ENCODE measurements at places on chromosomes 5 and 9.

DNA sequence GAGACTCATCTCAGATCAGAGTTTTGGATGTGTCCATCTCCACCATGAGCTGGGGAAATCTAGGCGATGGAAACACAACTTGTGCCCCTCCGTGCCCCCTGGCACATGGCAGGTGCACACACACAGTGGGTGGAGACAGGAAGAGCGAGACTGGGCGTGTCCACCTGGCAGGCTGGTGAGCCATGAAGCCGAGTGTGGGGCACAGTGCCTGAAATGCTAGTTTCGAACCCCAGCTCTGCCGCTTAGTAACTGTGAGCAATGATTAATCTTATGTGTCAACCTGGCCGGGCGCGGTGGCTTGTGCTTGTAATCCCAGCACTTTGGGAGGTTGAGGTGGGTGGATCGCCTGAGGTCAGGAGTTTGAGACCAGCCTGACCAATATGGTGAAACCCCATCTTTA lies 80.8 kb upstream of the RNU6ATAC start:
- no peak for DNase-seq

- no peak for DNase-seq
These were observed 5.7 kb upstream of the NIPAL4 start for GRCh38 chr5:157454273-157454672.

- DNase-seq = no peak
These were observed 1.4 kb upstream of the PJA2 start for GRCh38 chr5:109411149-109411514.

DNA sequence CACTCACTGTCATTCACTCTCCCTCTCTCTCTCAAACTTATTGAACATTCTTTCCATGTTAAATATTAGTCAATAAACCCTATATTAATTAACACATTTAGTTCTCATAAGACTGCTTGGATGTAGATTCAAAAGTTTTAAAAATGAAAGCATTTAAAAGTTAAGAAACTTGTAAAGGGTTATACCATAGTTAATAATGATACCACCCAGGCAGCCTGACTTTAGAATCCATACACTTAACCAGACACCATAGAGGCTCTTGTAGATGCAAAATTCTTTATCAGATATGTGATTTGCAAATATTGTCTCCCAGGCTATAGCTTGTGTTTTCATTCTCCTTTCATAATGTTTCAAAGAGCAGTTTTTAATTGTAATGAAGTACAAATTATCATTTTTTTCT lies 335.8 kb upstream of the ACTBL2 start:
- DNase-seq = no peak

- no peak for DNase-seq
These were observed 107.6 kb upstream of the PLCXD3 start for GRCh38 chr5:41617843-41618515.

DNA sequence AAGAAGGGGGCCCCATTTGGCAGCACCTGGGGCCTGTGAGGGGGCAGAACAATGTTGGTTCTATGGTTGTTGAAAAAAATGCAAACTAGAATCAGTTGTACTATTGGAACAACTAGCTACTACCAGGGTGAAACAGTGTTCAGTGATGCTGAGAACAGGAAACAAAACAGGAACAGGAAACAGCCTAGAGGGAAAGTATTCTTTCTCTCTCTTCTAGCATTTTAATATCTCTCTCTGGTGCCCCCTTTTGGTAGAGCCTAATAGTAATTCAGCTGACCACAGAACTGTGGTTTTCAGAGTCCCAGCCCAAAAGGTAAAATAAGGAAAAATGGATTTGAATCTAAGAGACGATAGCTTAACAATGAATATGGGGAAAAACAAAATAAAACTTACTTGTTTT lies 138.0 kb upstream of the KCNN2 start:
- DNase-seq = peak; percentile 21

DNA sequence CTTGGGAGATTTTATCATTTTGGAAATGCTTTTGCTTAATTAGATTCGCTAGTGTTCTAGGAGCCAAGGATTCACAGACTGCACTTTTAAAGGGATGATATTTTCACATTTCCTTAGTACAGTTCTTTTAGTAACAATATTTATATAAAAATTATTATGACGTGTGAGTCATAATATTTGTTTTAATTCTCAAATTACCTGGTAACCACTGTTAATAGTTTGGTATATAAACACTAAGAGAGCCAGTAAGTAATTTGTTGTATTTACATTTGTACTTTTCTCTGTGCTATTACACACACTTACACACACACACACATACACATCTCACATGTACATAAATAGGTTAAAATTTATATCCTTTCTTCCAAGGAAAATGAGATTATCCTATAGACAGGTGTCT lies 58.8 kb upstream of the RAD23B start:
- DNase-seq = no peak

- no peak for DNase-seq
These were observed 20.0 kb downstream of the SH3TC2 start for GRCh38 chr5:149042865-149043264.

DNA sequence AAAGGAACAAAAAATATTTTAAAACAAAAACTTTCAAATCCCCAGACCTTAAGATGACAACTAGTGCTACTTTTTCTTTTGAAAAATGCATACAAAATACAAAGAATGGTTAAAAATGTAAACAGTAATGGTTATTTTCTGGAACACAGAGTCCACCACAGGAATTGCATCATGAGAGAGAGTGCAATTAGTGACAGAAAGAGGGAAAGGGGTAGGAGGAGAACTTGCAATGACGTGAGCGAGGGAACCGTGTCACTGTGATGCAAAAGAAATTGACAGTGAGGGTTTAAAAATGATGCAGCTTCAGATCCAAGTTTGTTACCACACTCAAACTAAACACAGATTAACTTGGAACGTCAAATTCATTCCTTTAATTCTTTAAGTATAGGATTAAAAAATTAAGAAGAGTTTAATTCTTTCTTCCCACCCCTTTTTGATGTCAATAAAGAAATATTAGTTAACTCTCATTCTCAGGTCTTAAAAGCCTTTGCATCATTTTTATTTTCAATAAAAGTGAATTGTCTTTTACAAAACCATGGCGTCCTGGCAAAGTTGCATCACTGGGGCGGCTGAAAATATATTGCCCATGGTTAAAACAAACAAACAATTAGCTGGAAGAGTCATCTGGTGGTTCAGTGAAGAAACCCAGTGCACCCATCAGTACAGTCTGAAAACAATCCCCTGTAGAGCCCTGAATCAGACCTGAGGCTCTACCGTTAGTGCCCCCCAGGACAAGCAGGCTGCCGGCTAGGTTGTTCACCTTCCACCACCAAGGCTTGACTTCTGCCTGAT lies 39.5 kb downstream of the MACROH2A1 start:
- DNase-seq = no peak

GRCh38 chr5:155628346-155628745 lies 614.8 kb downstream of the KIF4B start:
- no peak for DNase-seq

GRCh38 chr5:6376974-6377520 lies 1.3 kb downstream of the MED10 start:
- no peak for DNase-seq

DNA sequence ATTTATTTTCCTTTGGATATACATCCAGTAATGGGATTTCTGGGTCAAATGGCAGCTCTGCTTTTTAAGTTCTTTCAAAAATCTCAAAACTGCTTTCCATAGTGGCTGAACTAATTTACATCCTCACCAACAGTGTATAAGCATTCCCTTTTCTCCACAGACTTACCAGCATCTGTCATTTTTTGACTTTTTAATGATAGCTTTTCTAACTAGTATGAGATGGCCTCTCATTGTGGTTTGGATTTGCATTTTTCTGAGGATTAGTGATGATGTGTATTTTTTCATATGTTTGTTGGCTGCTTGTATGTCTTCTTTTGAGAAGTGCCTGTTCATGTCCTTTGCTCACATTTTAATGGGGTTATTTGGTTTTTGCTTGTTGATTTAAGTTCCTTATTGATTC lies 90.0 kb upstream of the HMHB1 start:
- DNase-seq = no peak

DNA sequence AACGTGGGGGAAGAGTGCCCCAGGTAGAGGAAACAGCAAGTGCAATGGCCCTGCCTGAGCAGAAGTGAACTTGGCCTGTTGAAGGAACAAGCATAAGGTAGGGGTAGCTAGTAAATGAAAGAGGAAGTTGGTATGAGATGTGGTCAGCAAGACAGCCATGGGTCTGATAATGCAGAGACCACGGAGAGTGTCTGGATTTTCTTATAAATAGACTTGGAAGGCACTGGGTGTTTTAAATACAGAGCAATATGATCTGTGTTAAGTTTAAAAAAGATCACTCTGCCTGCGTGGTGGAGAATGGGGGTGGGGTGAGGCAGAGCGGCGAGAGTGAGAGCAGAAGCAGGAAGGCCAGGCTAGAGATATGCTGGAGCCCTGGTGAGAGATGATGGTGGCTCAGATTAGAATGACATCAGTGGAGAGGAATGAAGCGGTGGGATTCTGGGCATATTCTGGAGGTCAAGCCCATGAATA lies 4.2 kb downstream of the ADAM19 start:
- DNase-seq = no peak

GRCh38 chr5:94983861-94984535 lies 300.9 kb downstream of the MCTP1 start:
- no peak for DNase-seq

DNA sequence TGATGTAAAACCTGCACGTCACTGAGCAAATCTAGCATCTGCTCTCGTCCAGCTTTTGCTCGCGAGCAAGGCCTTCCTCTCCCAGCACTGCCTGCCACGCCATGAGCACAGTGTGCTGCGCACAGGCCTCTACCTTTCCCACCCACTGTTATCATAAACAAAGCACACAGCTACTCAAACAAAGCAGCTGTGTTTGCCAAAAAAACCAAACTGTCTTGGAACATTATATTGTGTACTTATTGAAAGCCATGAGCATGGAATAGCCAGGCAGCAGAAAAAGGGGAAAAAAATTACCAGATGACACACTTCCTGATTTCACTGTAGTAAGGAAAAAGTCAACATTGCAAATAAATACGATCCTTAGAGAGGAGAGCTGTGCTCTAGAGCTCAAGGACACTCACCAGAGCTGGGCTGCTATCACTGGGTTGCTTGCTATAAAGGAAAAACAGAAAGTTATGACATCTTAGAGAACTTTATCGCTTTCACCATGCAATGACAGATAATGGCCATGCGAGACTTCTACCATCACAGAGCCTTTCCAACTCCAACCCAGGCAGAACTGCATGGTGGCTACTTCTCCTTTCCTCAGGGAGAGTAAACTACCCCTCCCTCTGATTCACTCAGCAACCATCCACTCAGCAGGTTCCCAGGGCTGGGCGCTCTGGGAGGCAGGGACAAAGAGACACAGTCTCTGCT lies 69.6 kb downstream of the EPB41L4B start:
- no peak for DNase-seq

DNA sequence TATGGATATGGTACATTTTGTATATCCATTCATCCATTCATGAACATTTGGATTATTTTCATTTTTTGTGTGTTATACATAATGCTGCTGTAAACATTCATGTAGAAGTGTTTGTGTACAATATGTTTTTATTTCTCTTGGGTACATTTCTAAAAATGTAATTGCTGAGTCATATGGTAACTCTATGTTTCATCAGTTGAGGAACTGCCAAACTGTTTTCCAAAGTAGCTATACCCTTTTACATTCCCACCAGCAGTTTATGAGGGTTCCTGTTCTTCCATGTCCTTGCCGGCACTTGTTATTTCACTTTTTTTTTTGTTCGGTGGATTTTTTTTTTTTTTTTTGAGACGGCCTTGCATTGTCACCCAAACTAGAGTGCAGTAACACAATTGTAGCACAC lies 54.0 kb upstream of the MCCC2 start:
- DNase-seq = no peak

DNA sequence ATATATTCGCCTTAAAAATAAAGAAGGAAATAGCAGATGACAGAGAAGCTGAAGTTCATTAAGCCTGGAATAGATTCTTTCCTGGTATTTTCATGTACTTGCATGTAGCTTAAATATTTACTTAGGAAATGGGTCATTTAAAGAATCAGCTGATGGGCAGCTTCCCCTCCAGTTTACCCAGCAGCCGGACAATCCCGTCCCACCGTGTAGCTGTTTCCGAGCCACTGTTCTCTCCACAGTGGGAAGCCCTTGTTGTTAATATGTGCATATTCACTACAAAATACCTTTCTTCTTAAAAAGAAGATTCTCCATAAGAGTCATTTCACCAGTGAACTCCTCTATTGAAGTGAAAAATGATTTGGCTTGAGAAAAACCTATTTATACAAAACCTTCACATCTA lies 187.0 kb downstream of the FANCC start:
- peak; percentile 31 for DNase-seq

DNA sequence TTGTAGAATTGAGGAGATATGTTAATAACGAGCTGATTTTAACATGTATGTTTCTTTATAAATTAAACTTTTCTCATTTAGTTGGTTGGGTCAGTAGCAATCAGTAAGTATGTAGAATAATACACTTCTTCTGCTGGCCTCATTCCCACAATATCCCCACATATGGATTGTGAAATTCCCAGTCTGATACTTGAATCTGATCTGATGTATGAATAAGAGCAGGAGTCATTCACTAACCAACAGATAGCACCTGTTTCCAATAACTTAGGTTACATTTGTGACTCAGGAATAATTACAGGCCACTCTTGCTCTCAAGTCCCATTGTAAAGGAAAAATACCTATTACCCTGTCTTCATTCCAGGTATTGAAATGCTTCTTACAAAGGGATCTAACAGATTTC lies 23.9 kb downstream of the SLC36A1 start:
- no peak for DNase-seq

DNA sequence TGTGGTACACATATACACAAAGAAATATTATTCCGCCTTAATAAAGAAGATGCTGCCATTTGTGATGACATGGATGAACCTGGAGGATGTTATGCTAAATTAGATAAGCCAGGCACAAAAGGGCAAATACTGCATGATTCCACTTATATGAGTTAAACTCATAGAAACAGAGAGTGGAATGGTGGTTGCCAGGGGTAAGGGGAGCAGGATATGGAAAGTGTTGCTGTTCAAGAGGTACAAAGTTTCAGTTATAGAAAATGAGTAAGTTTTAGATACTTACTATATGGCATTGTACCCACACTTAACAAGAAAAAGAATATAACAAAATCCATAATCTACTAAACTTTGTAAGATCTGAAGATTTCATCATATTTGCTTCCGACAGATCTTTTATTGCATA lies 252.2 kb downstream of the SYK start:
- DNase-seq = no peak

GRCh38 chr9:19440376-19440775 lies 31.6 kb downstream of the ACER2 start:
- no peak for DNase-seq

DNA sequence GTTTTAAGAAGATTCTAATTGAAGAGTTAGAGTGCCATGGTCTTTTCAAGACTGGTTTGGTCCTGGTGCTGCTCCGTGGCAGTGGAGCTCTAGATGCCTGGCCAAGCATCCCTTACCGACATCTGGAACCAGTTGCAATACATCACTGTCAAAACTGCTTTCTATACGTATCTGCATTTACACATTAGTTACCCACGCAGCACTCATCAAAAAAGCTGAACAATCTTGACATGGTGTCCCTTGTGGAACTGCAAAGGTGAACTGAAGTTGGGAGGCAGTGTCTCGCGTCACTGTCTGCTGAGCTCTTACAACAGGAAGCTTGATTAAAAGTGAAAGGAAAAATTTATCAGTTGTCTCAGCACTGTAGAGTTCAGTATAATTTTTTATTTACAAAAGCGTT lies 82.6 kb downstream of the PBX3 start:
- DNase-seq = no peak

GRCh38 chr5:68253624-68254585 lies 38.3 kb downstream of the PIK3R1 start:
- no peak for DNase-seq

GRCh38 chr5:1167361-1167727 lies 34.1 kb upstream of the SLC6A19 start:
- no peak for DNase-seq
